ENCODE measurements at places on chromosomes 3 and 15. TPM values are rescaled to one million over a fixed set of nuclear protein-coding genes. Genes with fewer than 3 reads are reported as not detected.

The GRK7 gene
- total RNA-seq: not detected

The HDC gene
- total RNA-seq: not detected

The NANOGP8 gene
- 1.2 TPM for total RNA-seq

The POPDC2 gene
- 1.1 TPM for total RNA-seq

The TMEM42 gene
- 18.1 TPM for total RNA-seq

The CHSY1 gene
- total RNA-seq: 36.8 TPM

The ISLR2 gene
- total RNA-seq: not detected

The FGF12 gene
- not detected for total RNA-seq

The ITIH3 gene
- total RNA-seq: under 0.01 TPM

The MPI gene
- 33.9 TPM for total RNA-seq

The ERICH6 gene
- under 0.01 TPM for total RNA-seq

The SLC9C1 gene
- not detected for total RNA-seq

The CYP19A1 gene
- 2.2 TPM for total RNA-seq

The CCR8 gene
- not detected for total RNA-seq

The ALDH1A3 gene
- total RNA-seq: 61.6 TPM

The HHLA2 gene
- not detected for total RNA-seq

The TLR9 gene
- total RNA-seq: not detected

The ANXA2 gene
- total RNA-seq: 2,826 TPM

The MINAR1 gene
- 2.5 TPM for total RNA-seq

The TTLL13 gene
- under 0.01 TPM for total RNA-seq

The SERINC4 gene
- not detected for total RNA-seq

The UBP1 gene
- 77.4 TPM for total RNA-seq

The OR5H14 gene
- total RNA-seq: not detected

The FBN1 gene
- 1,453 TPM for total RNA-seq

The HYKK gene
- total RNA-seq: 5.1 TPM
